Lung (tissue), 17 donors: ENCODE measurements at places on chromosomes 6 and 20.
A peak's percentile ranks its signal among the peaks of the same experiment; 100 is the strongest.

- H3K36me3 ChIP-seq: no peaks in the 10 kb centered on the region
- peaks cover 63% of the 10 kb centered on the region for H3K27me3 ChIP-seq
- no peak overlapping the region for H3K4me3 ChIP-seq
- peaks cover 26% of the 10 kb centered on the region for H3K4me1 ChIP-seq
- DNase-seq: no peak
Measured at GRCh38 chr6:7730001-7730783, 4.3 kb downstream of the BMP6 start.

DNA sequence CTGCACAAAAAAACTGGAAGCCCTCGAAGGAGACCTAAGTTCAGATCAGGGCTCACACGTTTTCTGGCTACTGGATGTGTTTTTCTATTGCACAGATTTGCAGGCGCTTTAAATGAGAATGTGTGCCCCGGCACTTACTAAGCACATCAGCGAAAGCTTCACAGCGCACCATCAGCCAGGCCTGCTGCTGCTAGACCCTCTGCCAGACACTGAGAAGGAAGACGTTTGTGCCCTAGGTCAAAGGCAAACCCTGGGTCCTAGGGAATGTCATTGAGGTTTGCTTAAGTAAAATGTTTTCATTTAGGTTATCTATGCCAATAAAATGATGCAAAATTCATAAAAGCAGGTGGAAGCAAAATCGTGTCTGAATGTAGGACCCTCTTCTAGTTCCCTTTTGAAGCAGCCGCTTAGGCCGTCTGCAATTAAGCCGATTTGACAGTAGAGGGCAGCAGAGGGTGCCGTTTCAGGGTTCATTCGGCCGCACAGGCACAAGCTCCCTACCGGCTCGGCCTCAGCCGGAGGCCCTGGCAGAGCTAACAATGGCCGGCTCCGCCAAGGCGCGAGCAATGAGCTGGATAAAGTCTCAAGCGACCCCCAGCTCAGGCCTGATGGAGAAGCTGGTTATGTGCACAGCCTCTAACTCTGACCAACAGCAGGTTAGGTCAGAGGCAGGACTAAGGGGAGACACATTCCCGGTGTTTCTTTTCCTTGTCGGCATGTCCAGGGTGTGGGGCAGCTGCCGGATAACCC is 107.2 kb upstream of the FOXA2 start:
- H3K27me3 ChIP-seq: no peaks in the 10 kb centered on the region
- no peak overlapping the region for H3K27ac ChIP-seq
- no peaks in the 10 kb centered on the region for H3K36me3 ChIP-seq
- DNase-seq: peak; percentile 90
- H3K4me3 ChIP-seq: no peak overlapping the region

DNA sequence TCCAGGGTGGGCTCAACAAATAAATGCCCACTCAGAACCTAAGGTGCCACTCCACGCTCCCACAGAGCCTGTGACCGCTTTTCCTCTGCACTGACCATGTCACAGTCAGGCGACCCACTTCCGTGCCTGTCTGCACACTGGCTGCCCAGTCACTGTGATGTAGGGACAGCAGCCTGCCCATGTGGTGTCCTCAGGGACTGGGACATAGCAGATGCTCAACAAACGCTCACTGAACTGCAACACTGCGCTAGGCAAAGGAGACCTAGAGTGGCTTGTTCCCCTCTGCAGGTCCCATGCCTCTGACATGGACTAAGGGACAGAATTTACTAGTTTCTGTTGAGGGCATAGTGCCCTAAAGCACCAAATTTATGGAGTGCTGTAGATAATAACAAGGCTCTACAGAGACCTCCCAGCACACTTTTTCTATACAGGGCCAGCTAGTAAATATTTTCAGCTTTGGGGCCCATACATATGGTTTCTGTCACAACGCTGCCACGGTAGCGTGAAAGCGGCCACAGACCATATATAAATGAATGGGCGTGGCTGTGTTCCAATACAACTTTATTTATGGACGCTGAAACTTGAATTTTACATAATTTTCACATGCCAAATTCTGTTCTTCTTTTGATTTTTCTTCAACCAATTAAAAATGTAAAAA is 57.8 kb upstream of the MRPS10 start:
- no peak overlapping the region for H3K27ac ChIP-seq
- peaks cover 54% of the 10 kb centered on the region for H3K4me1 ChIP-seq
- H3K4me3 ChIP-seq: no peak overlapping the region
- DNase-seq: peak; percentile 94
- H3K27me3 ChIP-seq: no peaks in the 10 kb centered on the region

DNA sequence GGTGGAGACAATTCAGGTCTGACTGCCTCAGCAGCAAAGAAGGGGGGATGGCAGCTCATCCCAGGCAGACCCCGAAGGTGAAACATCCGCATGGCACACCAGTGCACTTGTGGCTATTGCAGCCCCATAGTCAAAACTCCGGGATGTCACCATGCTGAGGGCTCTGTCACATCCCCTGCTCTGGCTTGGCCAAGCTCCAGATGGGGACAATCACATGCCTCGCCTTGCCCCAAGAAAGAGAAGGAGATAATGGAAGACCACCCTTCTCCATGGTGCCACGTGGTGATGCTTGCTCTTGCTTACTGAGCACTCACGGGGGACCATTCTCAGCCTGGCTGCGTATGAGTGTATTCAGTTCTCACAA is 60.2 kb downstream of the RBM38 start:
- H3K27ac ChIP-seq: no peak overlapping the region
- H3K4me1 ChIP-seq: no peaks in the 10 kb centered on the region
- no peak overlapping the region for H3K4me3 ChIP-seq
